ENCODE measurements at places on chromosomes 6 and 20.

DNA sequence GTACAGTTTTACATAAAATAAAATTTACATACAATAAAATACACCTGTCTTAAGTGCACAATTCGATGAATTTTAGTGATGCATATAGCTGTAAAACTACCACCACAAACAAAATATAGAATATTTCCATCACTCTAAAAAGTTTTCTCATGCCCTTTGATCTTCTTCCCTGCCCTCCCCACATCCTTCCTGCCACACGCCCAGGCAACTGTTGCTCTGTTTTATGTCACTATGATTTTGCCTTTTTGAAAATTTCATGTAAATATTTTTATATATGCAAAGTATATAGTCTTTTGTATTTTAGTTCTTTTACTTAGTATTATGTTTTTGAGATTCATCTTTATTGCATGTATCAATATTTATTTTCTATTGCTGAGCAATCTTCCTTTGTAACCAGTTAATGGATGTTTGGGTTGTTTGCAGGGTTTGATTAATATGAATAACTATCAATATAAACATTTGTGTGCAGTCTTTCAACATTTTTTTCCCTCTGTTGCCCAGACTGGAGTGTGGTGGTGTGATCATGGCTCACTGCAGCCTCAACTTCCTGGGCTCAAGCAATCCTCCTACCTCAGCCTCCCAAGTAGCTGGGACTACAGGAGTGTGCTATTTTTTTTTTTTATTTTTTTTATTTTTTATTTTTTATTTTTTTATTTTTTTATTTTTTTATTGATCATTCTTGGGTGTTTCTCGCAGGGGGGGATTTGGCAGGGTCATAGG lies 23.8 kb upstream of the SAMHD1 start:
- no peak for DNase-seq

- DNase-seq: no peak
These were observed 137.8 kb downstream of the BTBD9 start for GRCh38 chr6:38501931-38502330.

GRCh38 chr6:62670490-62671223 lies 384.6 kb upstream of the KHDRBS2 start:
- no peak for DNase-seq

DNA sequence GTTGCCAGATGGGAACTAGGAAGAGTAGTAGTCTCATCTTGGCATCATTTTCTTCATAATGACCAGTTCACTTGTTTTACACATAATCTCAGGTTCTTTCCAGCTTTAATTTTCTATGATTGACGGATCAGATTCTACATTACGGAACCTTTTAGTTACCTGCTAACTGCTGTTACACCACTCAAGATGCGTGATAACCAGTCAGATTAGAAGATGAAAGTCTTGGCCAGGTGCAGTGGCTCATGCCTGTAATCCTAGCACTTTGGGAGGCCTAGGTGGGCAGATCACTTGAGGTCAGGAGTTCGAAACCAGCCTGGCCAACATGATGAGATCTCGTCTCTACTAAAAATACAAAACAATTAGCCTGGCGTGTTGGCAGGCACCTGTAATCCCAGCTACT lies 92.5 kb downstream of the NCOA3 start:
- no peak for DNase-seq

GRCh38 chr20:62332421-62332820 lies 29.6 kb downstream of the ADRM1 start:
- no peak for DNase-seq

- no peak for DNase-seq
These were observed 467.2 kb upstream of the CHD6 start for GRCh38 chr20:42085366-42085765.

GRCh38 chr6:166078294-166078693 lies 89.4 kb downstream of the TBXT start:
- DNase-seq: no peak

- no peak for DNase-seq
These were observed 90.7 kb downstream of the KHDC1L start for GRCh38 chr6:73134588-73134987.

- no peak for DNase-seq
These were observed 208.3 kb downstream of the TASP1 start for GRCh38 chr20:13430346-13431002.

DNA sequence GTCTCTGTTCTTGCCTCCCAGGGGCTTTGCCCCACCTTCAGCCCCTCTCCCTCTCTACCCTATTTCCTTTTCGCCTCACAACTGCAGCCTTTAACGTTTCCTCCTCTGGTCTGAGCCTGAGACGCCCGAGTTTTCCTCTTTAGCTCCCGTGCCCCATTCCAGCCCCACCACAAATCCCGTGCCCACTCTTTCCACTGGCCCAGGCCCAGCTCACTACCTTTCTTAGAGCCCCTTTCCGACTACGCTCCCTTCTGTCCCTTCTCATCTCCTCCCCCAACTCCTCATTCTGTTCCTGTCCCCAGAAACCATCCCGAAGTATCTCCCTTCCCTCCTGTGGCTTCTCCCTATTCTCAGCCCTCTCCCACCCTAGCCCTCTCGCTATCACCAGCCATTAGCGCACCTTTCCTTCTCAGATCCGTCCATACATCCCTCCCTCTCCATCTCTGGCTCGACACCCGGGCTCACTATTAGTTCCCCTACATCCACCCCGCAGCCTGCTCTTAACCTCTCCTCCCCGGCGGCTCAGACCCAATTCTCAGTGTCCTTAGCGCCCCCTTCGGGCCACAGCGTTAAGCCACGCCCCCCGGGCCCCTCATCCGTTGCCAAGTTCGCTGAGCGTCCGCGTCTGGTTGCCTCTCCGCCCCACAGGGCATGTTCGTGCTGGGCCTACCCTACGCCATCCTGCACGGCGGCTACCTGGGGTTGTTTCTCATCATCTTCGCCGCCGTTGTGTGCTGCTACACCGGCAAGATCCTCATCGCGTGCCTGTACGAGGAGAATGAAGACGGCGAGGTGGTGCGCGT lies 2.7 kb downstream of the SLC32A1 start:
- DNase-seq: peak; percentile 39

GRCh38 chr6:117169781-117170281 lies 95.5 kb upstream of the VGLL2 start:
- DNase-seq: no peak

DNA sequence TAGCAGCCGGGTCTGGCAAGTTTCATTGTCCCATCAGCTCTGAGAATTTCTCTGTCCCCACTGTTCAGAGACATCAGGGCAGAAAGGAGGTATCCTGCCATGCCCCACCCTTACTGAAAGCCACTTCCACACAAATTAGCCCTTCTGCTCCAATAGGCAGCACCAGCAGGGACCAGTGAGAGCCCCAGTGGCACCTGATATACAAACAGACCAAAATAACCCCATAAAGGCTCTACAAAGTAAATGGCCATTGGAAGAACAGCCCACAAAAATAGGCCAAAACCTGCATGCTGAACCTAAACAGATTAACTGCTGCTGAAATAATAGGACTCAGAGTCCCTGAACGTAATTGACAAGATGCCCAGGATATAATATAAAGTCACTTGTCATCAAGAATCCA lies 199.9 kb downstream of the TMEM200A start:
- DNase-seq: no peak

DNA sequence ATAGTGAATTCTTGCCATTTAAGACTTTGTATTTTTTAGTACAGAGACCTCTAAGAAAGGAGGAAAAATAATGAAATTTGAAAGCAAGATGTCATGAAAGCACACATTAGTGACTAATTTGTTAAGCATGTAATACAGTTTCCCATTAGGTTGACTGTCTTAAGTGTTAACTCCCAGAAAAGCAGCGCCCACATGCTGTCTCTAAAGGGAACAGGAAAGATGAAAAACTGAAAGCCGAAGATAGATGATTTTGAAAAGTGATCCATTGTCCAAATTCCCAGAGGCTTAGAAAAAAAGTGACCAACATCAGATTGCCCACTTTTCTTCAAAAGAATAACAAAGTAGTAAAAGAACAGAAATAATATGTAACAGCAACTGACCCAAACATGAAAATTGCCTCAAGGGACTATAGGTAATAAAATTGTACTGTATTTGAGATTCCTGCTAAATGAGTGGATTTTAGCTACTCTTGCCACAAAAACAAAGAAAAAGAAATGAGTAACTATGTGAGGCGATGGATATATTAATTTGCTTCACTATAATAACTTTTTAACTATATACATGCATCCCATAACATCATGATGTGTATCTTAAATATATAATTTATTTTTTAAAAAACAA lies 83.2 kb upstream of the OGFRL1 start:
- DNase-seq: no peak

- DNase-seq: no peak
These were observed 3.9 kb upstream of the SLC9A8 start for GRCh38 chr20:49808753-49809152.

- DNase-seq: no peak
These were observed 356.9 kb upstream of the MARCKS start for GRCh38 chr6:113500221-113500620.

DNA sequence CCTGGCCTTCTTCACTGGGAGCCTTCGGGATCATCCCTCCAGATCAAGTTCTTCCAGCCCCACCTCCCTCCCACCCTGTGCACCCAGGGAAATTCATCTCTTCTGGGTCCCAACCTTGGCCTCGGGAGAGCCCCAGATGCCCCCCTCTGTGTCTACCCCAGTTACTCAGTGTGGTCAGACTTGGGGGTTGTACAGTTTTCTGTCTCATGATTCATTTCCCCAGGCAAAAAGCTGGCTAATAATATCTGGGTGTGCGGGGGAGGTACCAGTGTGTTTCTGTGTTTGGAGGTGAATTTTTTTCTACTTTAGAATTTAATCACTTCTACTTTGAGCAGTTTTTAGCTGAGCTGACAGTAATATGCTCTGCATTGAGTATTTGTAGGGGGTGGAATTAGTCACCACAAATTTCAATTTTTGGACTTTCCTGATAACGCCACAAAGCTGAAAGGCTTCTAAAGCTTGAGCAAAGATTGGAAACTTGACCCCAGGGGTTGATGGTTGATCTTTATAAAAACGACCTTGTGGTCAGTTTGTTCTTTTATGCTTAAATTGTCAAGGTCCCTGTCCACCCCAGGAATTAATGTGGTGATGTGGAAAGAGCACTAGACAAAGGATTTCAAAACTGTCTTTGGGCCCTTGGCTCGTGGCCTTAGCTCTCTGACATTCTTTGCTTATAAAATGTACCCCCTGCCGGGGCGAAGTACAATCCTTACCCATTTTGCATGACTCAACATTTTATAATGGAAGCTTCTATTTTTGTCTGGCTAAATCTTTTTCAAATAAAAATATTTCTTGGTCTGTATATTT lies 284.7 kb upstream of the TAB2 start:
- DNase-seq: no peak

GRCh38 chr6:1485678-1486077 lies 96.3 kb downstream of the FOXF2 start:
- DNase-seq: no peak

- DNase-seq: no peak
These were observed 6.7 kb downstream of the DEF6 start for GRCh38 chr6:35304299-35304698.

- DNase-seq: no peak
These were observed 6.4 kb downstream of the RPS12 start for GRCh38 chr6:132820629-132821381.

GRCh38 chr6:33254591-33254990 lies 17.1 kb downstream of the VPS52 start:
- DNase-seq: no peak

- DNase-seq: no peak
These were observed 66.5 kb upstream of the TENT5A start for GRCh38 chr6:81818901-81819361.

GRCh38 chr6:32954986-32955802 lies 2.3 kb upstream of the HLA-DMA start:
- no peak for DNase-seq

- DNase-seq: no peak
These were observed 61.1 kb downstream of the SLC2A10 start for GRCh38 chr20:46770330-46771194.

DNA sequence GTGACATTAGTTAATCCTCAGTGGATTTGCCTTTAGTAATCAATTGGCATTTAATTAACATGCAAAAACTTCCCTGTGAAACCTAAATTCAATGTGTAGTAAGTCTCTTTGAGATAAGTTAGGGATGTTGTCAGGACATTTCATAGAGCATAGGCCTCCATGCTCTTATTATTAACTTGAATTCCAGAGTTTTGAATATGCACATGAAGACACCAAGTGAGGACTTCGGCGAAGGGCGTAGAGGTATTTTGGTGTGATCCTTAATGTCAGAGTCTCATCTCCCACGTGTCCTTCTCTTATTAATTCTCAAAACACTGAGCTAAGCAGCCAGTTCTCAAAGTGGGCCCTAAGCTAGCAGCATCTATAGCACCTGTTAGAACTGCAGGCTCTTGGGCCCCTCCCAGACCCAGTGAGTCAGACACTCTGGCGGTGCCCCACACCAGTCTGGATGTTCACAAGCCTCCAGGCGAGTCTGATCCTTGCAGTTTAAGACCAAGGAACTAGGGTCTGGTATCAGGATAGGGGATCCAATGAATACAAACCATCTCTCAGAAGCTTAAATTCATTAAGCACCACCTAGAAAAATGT lies 292.1 kb downstream of the QKI start:
- no peak for DNase-seq

DNA sequence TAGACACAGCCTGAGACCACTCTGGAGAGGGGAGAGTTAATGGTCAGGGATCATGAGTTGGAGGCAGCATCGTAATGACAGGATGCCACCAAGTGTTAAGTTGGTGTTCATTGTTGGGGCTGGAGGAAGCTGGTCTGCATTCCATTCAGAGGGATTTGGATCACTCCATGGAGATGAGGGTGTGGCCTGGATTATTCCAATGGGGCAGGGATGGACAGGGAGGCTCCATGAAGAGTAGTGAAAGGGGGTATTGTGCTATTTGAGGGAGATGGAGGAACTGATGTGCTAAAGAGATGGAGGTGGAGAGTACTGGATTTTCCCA lies 1.1 kb downstream of the SAPCD1 start:
- no peak for DNase-seq

GRCh38 chr6:170075659-170076223 lies 215.1 kb downstream of the DLL1 start:
- no peak for DNase-seq

GRCh38 chr6:106084989-106085691 lies 996 bp upstream of the PRDM1 start:
- no peak for DNase-seq

GRCh38 chr6:118580585-118581419 lies 32.7 kb downstream of the PLN start:
- DNase-seq: no peak

- no peak for DNase-seq
These were observed 15.0 kb upstream of the IFNGR1 start for GRCh38 chr6:137233911-137234863.

- no peak for DNase-seq
These were observed 116.6 kb downstream of the ADAT2 start for GRCh38 chr6:143333749-143334520.
